ENCODE measurements at places on chromosomes 1 and 21.
A peak's percentile ranks its signal among the peaks of the same experiment; 100 is the strongest.

DNA sequence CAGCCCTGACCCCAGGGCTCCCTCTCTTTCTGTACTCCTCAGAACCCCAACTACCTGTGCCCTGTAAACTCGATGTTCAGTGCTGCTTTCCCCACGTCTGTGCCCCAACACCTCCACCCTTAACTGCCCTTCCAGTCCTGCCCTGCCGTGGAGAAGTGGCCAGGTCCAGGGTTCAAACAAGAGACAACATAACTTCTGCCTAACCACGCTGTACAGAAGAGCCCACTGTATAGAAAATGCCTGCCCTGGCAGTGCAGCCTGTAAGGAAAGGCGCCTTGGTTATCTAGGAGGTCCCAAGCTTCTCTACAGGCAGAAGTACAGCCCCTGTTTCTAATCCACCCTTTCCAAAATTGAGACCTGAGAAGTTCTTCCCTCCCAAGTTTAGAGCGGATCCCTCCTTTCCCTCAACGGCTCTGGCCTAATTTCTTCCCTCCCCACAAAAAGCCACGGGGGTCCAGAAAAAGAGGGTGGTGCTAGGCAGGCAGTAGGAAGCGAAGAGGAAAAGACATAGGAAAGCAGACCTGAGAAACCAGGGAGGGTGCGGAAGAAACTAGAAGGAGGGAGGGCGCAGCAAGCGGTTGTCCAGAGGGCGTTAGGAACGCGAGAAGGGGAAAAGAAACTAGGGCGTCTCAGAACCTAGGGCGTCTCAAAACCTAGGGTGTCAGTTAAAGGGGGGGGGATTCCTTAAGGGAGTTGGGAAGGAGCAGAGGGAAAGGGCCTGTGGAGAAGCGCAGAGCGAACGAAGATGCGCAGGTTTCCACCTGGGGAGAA is 3.2 kb downstream of the DMRTA2 start:
- no peak for DNase-seq

DNA sequence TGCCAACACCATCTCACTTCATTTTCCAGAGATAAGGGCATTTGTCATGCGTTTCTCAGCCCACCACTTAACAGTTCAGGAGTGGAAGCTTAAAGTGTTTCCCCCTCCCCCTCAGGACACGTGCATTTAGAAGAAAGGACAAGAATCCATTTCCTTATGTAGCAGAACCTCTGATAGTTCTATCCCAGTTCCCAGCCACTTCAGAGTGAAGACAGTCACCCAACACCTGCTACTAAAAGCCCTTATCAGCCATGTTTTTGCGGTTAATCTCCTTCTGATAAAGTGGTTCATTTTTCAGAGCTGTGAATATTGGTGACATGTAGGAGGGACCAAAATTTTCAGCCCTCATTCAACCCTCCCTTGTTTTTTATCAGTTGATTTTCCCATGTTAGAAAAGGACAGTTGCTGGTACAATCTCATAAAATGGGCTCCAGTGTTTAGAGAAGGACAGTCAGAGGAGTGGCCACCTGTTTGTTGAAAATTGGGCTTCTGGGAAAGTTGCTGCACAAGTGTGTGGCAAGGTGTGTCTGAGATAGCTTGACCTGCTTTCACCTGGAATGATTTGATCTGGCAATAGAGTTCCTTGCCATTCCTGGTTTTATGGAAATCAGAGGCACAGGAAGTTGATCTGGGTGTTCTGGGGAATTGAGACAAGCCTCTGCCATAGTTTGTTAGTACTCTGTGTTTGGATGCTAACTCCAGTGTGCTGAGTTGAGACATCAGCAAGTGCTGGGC is 114.0 kb downstream of the PPP1R12B start:
- DNase-seq = no peak

- peak; percentile 28 for DNase-seq
Observed at GRCh38 chr1:101309334-101310311, 72.8 kb downstream of the S1PR1 start.

DNA sequence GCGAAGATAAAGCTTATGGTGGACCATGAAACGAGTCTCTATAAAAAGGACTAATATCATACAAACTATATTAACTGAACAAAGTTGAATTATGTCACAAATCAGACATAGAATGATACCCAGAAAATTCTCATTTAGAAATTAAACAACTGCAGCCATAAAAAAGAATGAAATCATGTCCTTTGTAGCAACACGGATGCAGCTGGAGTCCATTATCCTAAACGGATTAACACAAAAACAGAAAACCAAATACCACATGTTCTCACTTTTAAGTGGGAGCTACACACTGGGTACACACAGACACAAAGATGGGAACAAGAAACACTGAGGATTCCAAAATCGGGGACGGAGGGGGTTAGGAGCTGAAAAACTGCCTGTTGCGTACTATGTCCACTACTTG is 11.5 kb downstream of the COP1 start:
- DNase-seq = no peak

DNA sequence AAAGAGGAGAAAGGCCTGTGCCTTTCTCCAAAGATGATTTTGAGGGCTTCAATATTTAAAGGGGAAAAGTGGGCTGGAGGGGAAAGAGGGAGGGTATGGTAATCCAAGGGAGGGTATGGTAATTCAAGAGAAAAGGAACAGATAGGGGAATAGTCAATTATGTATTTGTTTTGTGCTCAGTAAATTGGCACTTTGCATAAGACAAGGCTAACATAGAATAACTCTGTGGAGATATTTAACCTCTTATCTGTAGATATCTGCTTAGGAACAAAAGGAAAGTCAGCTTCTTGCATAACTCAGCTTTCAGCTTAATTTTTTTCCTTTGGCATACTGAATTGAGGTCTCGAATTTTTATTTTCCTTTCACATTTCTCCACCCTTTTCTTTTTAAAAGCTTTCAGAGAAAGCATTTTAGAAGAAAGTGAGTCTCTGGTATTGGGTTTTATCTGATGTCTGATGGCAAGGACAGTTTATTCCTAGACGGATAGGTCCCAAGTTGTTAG is 119.9 kb upstream of the F3 start:
- no peak for DNase-seq

DNA sequence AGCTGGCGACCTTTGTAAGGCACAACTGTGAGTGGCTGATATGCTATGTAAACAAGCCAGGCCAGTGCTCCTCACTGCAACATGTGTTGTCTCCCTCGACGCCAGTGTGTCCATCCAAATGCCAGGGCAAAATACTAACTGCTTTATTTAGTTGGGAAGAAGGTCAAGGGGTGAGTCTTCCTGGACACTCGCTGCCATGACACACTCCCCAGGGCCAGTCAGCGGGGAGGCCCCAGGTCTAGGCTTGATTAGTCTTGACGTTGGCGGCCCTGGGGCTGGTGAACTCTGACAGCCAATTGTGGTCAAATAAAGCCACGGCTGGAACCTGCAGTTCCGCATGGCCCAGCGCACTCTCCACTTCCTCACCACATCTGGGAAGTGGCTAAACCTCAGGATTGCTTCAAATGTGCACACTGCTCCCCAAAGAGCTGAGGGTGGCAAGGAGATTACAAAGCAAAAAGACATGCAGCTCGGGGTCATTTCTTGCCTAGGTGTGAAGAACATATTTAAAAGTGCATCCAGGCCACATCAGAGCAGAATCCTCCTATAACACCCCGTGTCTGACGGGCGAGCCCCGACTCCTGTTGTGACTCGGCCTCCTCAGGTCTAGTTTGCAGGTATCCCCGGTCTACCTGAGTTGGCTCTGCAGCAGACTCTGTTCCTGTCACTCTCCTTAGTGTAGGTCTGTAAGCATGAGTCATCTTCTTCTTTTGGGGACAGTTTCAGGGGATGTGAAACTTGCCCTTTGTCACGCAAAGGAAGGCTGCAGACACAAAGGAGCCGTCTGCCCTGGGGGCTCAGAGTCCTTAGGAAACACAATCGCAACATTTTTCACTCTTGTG is 183.5 kb downstream of the RUNX1 start:
- DNase-seq = no peak

DNA sequence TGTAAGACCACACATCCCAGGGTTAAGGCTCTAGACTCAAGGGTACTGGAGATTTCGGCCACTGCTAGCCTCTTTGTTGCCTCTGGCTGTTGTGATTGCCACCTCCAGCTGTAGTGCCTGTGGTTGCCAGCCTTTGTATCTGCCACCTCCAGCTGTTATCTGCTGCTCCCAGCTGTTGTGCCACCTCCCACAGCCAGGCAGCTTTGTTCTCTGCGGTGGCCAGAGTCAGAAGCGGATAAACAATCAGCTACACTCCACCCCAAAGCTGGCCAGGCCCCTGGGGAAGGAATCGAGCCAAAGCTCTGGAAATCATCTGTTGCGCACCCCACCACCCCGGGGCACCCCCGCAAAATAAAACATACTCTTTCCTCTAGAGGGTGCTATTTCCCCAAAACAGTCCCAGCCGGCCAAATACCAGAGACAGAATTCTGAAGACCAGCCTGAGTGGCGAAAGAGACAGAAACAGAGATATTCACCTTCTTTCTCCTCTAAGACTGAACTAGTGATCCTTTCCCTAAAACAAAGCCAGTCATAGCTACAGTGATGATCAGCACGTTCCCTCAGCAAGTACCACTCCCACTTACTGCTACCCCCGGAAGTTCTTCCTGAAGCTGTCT is 14.8 kb upstream of the PIGM start:
- peak; percentile 53 for DNase-seq

GRCh38 chr1:72371259-72372035 is 89.1 kb upstream of the NEGR1 start:
- DNase-seq = no peak

Measured in T-helper 2 cell (primary cell).